NCI-H1048 (cell line): ENCODE measurements at places on chromosomes 6 and 20.

DNA sequence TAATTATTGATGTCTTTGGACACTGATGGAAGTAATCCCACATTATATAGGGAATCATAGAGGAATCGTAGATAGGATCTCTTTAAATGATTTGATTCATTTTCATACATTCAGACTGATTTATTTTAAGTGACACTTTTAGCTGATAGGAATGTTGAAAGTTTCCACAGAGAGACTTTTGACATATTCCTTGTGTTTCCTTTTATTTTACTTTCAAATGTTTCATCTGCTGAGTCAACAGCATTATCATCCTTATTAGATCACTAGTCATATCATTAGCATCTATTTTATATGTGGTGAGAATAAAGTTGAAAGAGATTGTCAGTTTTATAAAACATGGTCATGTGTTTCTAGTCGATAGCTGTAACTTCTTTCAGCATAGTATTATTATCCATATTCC lies 13.4 kb downstream of the DCBLD1 start:
- DNase-seq, result no peak

DNA sequence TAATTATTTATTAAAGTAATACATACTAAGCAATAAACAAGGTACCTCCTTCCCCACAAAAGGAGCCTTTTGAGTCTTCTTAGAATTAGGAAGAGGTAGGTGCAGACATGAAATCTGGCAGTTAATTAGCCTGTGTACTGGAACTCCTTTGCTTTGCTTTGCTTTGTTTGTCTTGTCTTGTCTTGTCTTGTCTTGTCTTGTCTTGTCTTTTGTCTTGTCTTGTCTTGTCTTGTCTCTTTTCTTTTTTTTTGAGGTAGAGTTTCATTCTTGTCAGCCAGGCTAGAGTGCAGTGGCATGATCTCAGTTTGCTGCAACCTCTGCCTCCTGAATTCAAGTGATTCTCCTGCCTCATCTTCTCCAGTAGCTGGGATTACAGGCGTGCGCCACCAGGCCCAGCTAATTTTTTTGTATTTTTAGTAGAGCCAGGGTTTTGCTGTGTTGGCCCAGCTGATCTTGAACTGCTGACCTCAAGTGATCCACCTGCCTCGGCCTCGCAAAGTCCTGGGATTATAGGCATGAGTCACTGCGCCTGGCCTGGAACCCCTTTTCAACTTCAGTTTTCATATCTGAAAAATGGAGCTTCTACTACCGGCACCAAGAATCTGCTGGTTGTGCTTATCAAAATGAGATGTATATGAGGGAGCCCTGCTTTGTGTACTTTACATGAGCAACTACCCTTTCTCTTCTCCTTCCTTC lies 301.2 kb downstream of the CDKAL1 start:
- DNase-seq, result no peak

DNA sequence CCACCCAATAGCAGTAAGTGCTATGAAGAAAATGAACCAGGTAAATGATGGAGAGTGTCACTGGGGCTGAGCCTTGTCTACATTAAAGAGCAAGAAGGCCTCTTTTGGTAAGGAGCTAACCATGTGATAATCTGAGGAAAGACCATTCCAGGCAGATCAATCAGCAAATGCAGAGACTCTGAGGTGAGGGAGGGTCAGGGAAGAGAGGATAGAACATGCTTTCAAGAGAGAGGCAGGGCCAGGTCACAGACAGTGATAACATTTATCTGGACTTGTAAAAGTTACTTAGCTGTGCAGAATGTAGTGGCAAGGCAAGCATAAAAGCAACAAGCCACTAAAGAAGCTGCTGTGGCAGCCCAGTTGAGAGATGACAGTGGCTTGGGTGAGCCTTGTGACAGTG lies 197.3 kb downstream of the TASP1 start:
- no peak for DNase-seq

- DNase-seq, result no peak
Observed at GRCh38 chr6:108616544-108616943, 55.8 kb downstream of the FOXO3 start.

DNA sequence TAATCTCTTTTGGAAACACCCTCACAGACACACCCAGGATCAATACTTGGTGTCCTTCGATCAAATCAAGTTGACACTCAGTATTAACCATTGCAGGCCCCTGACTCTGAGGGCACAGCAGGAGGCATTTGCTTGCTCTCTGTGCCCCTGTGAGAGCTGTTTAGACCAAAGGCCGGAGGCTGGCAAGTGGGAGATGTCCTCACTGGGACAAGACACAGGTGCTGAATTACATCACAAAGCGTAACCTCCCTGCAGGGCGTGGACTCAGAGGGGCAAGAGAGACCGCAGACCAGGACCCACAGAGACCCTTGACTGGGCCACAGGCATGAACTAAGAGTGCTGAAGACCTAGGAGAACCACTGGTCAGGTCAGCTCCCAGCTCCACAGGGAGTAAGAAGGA lies at the start of gene CST8:
TSS of gene CST8 (plus strand) at position 301 of the 400 bp plus-strand sequence. CDS start 551 bp downstream, outside the sequence.
- no peak for DNase-seq

- no peak for DNase-seq
Observed at GRCh38 chr6:141552031-141552430, 580.7 kb upstream of the GJE1 start.

- DNase-seq, result no peak
Observed at GRCh38 chr6:1971612-1972011, 273.8 kb downstream of the GMDS start.

- no peak for DNase-seq
Observed at GRCh38 chr20:46343348-46343974, 35.2 kb upstream of the CDH22 start.

GRCh38 chr20:44659931-44660330 lies 8.4 kb upstream of the ADA start:
- DNase-seq, result no peak

DNA sequence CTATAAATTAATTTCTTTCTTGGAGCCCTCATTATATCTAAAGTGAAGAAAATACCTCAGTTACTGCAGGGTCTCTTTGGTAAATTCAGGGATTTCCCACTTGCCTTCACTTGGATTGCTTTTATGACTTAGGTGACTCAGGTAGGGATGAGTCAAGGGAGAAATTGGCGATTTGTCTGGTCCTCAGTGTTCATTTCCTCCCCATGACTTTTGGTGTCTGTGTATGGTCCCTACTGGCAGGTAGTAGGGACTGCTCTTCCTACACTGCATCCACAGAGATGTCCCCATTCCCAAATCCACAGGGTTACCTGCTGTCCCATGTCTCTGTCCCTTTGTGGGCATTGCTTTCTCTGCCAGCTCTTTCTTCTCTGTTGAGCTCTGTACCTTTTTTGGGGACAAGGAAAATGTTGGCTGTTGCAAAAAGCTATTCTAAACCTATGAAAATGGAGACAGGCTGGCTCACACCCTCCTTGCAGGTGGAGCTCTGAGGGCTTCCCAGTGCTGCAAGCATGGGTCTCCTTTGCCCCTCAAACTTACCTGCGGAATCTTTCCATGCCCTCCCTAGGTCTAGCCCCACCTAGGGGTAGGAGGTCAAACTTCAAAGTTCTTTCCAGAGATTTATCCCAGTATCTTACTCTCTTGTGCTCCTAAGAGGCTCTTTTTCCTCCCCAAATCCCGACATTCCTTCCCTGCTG lies 211.9 kb downstream of the ZNF217 start:
- DNase-seq, result no peak

- no peak for DNase-seq
Observed at GRCh38 chr20:21154692-21155091, 28.8 kb downstream of the KIZ start.

GRCh38 chr6:135637701-135638100 lies 140.2 kb upstream of the AHI1 start:
- no peak for DNase-seq

GRCh38 chr20:46438156-46438750 lies 31.8 kb upstream of the ELMO2 start:
- no peak for DNase-seq

DNA sequence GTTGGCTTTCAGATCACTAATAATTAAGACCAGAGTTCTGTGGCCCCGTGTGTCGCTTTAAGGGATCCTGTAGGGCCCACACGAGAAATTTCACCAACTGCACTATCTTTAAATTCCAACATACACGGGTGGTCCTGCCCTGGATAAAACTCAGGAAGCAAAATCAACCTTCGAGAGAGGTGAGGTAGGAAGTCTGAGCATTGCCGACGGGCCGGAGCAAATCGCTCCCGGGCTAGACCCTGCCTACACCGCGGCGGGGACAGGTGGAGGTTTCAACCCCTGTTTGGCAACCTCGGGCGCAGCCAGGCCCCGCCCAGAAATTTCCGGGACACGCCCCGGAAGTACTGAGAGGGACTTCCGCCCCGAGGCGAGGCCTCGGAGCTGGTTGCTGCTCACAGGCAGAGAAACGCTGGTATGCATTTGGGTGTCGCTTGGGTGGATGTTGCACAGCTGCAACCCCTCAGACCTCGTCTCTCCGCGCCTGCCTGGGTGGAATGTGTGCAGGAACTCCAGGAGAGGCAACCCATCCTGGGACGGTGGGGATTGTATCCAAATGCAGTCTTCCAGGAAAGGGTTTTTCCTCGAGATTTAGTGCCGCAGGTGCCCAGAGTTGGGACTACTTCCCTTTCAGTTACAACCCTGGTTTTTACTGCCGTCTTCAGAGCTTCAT lies 19.9 kb downstream of the ZKSCAN8 start:
- DNase-seq, result peak; percentile 3

DNA sequence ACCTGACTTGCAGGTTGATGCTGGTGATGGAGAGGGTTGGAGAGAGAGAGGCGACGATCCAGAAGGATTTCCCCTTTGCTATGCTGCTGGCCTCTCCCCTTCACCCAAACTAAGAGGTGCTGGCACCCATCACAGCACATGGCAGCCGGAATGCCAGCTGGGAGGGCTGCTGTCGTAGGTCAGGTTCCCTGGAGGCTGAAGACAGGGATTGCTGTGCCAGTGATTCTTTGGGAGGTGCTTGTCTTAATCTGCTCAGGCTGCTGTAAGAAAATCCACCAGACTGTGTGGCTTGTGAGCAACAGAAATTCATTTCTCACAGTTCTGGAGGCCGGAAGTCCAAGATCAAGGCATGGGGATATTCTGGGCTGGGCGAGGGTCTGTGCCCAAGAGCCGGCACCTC lies 4.4 kb upstream of the ARFGAP1 start:
- DNase-seq, result no peak

DNA sequence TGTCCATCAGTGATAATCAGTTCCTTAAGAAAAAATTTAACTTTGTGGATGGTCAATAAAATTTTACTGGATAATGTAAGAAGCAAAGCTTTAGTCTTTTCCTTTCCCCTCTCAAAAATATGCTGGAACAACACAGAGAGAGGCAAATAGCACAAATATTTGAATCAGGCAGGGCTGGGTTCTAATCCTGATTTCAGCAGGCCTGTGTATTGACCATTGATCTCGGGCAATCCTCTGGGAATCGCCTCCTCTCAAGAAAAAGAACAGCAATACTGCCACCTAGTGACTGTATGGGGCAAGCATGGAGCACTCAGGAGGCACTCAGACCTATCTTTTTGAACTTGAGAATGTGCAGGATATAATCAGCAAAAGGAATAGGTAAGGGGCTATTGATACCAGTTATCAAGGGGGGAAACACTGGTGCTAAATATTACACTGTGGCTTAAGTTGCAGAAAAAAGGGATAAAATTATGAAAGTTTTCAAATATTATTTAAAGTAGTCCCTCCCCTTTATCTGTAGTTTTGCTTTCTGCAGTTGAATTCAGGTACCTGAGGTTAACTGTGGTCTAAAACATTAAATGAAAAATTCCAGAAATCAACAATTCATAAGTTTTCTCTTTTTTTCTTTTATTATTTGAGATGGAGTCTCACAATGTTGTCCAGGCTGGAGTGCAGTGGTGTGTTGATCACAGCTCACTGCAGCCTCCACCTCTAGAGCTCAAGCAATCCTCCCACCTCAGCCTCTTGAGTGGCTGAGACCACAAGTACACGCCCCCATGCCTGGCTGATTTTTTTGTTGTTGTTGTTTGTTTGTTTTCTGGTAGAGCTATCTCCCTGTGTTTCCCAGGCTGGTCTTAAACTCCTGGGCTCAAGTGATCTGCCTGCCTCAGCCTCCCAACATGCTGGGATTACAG lies 91.8 kb upstream of the NHSL1 start:
- peak; percentile 20 for DNase-seq

DNA sequence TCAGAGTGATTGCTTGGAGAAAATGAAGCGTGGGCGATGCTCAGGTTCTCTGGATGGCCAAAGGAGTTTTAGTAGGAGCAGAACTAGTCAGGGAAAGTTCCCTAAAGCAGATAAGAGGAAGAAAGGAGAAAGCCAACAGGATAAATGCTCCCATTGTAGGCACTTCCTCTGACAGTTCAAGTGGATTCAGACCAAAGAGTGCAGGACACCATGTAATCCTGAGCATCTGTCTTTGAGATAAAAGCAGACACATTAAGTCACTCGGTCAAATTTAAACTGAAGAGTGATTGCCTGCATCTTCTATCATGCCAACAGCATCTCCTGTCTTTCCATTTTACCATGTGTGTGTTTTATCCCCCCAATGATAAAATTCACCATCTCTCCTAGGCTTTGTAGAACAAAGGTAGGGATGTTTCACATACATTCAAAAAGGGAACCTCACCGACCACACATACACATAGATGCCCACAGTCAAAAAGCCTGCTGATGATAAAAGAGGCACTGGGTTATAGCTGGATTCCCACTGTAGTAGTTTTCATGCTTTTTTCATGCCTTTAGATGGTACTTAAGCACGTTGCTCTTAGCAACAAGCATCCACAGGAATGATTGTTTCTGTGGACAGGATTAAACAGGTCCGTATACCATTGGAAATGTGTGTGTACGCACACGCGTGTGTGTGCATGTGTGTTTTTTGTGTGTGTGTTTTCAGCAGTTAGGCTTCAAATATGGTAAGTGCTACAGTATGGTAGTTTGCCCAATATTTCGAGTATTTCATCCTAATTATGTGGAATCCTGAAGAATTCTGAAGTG lies 7.0 kb downstream of the GRIK2 start:
- no peak for DNase-seq

DNA sequence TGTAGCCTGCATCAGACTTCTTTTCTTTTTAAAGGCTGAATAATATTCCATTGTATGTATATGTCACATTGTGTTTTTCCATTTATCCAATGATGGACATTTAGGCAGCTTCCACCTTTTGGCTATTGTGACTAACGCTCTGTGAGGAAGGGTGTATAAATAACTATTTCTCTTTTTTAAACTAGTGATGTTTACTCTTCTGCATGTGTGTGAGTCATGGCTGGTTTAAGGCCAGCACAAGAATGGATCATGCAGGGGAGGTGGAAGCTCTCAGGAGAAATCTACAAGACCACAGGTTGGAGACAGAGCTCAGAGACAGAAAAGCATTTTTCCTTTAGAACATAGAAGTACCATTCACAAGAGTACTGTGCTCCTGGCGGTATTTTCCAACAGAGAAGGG lies 307.2 kb downstream of the SOX4 start:
- DNase-seq, result no peak

GRCh38 chr6:108795122-108795521 lies 53.1 kb upstream of the ARMC2 start:
- DNase-seq, result no peak

DNA sequence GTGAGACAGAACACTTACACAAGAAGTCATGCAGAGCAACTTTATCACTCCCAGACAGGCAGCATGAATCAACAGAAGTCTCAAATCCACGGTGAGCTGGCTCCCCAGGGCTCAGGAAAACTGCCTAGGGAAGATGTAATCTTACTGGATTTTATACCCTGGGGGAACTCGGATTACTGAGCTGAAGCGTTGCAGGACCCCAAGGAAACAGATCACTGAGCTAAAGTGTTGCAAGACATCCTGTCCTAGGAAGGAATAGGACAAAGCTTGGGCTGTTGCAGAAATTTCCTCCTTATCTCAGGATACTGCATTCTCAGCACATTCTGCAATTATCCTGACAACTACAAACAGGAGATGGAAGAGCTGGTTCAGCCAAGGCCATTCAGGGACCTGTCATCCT lies 224.8 kb downstream of the TFAP2A start:
- DNase-seq, result no peak
